ENCODE measurements at places on chromosomes 13 and 19. TPM values are rescaled to one million over a fixed set of nuclear protein-coding genes. Genes with fewer than 3 reads are reported as not detected.
A peak's percentile ranks its signal among the peaks of the same experiment; 100 is the strongest.

DNA sequence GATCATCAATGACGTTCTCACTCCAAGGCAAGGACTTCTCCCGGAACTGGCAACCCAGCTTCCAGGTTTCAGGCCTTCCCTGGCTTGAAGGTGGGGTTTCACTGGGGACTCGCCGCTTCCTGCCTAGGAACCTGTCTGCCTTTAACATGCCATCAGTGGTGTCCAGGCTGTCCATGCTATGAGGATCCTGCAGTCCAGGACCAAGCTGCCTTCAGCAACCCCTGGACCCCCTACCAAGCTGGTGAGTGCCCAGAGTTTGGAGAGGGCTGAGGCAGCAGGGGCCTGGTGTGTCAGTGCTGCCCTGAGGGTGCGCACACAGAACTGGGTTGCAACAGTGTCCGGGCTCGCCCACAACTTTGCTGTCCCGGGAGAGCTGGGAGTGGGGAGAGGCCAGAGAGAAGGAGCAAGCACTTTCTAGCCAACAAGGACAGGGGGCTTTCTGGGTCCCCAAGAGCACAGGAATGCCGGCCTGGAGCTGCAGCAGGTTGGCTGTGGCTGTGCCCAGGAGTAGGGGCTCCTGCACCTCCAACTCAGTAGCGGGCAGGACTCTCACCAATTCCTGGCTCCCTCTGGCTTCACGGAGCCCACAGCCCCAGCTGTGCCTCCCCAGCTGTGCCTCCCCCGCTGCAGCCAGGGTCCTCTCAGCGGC lies 1563.2 kb upstream of the MIR17HG start:
- no peaks in the 10 kb centered on the region for H3K27me3 ChIP-seq
- no peaks in the 10 kb centered on the region for H3K36me3 ChIP-seq
- H3K4me3 ChIP-seq = no peak overlapping the region
- no peak overlapping the region for H3K27ac ChIP-seq
- no peak for DNase-seq

GRCh38 chr13:83216479-83217245 lies 665.6 kb downstream of the SLITRK1 start:
- H3K36me3 ChIP-seq = no peaks in the 10 kb centered on the region
- H3K4me3 ChIP-seq = no peak overlapping the region
- no peaks in the 10 kb centered on the region for H3K27me3 ChIP-seq
- DNase-seq = no peak
- no peak overlapping the region for H3K27ac ChIP-seq

- H3K4me3 ChIP-seq = no peak overlapping the region
- H3K4me1 ChIP-seq = peaks cover 64% of the 10 kb centered on the region
- H3K27me3 ChIP-seq = no peaks in the 10 kb centered on the region
- H3K36me3 ChIP-seq = peaks cover 30% of the 10 kb centered on the region
- H3K27ac ChIP-seq = peak overlapping the region; percentile 18
Measured at GRCh38 chr19:39328046-39328705, 7.5 kb upstream of the LRFN1 start.

The KRTDAP gene
- total RNA-seq = not detected

DNA sequence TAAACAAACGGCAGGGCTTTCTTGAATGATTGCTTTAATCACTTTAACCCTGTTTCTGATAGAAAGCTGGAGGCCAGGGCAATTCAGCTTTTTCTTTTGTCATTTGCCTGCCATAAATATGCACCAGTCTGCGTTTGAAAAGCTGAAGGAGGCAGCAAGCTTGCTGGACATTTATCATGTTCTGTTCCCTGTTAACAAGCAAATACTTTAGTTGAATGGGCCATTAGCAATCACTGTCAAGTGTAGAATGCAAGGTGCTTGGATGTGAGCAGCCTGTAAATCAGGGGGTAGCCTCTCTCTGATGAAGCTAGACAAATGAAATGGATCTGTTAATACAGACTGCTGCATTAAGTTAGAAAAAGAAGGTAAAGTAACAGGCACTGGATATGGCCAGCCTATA lies 7.6 kb downstream of the EFNB2 start:
- H3K4me3 ChIP-seq = no peak overlapping the region
- no peak overlapping the region for H3K27ac ChIP-seq
- DNase-seq = no peak
- H3K36me3 ChIP-seq = no peaks in the 10 kb centered on the region

DNA sequence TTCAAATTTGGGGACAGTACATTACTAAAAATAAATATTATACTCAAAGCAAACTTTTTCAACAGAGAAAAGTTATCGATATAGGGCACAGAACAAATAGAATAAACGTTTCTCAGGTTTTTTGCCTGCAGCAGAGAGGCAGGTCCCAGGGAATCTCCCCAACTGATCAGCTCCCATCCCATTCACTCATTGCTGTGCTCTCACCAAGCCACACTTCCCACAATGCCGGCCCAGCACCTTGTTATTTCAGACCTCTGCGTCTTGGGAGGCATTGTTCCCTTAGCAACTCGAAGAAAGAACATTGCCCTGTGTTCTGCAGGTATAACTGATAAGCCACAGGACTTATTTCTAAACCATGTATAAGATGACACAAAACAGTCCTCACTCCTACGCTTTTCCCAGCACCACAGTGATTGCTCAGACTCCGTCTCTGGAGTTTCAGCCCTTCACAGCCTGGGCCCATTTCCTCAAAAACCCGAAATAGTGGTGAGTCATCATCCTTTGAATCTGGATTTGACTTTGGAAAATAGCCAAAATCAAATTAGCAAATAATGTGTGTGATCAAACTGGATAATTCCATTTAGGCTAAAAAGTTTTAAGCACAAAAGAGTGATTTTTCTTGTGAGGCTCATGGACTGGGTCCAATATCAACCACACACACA lies 100.4 kb downstream of the DCLK1 start:
- H3K4me1 ChIP-seq = no peaks in the 10 kb centered on the region
- no peaks in the 10 kb centered on the region for H3K36me3 ChIP-seq
- no peak overlapping the region for H3K4me3 ChIP-seq
- H3K27me3 ChIP-seq = no peaks in the 10 kb centered on the region
- DNase-seq = no peak

- no peaks in the 10 kb centered on the region for H3K36me3 ChIP-seq
- no peaks in the 10 kb centered on the region for H3K4me1 ChIP-seq
- H3K4me3 ChIP-seq = no peak overlapping the region
- no peak overlapping the region for H3K27ac ChIP-seq
Measured at GRCh38 chr13:92901739-92902138, 324.9 kb upstream of the GPC6 start.

The TNNI3 gene
- total RNA-seq = not detected

The ZNF726 gene
- 3.3 TPM for total RNA-seq

- DNase-seq = no peak
- no peak overlapping the region for H3K27ac ChIP-seq
- no peaks in the 10 kb centered on the region for H3K36me3 ChIP-seq
- H3K4me3 ChIP-seq = no peak overlapping the region
- H3K4me1 ChIP-seq = no peaks in the 10 kb centered on the region
Measured at GRCh38 chr19:7883105-7883504, 5.2 kb upstream of the LRRC8E start.

DNA sequence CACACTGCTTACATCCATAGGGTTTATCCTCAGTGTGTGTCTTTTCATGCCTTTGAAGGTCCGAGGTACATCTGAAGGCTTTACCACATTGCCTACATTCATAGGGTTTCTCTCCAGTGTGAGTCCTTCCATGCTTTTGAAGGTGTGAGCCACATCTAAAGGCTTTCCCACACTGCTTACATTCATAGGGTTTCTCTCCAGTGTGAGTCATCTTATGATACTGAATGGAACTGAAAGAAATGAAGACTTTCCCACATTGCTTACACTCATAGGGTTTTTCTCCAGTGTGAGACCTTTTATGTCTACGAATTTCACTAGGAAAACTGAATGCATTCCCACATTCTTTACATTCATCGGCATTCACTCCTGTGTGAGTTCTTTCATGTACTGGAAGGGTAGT lies 7.1 kb downstream of the ZNF20 start:
- H3K27me3 ChIP-seq = no peaks in the 10 kb centered on the region
- no peaks in the 10 kb centered on the region for H3K4me1 ChIP-seq
- no peak overlapping the region for H3K27ac ChIP-seq
- H3K36me3 ChIP-seq = peaks cover 26% of the 10 kb centered on the region

GRCh38 chr19:35141837-35142605 lies 1.0 kb upstream of the FXYD7 start:
- no peaks in the 10 kb centered on the region for H3K27me3 ChIP-seq
- H3K4me1 ChIP-seq = peaks cover 46% of the 10 kb centered on the region
- no peaks in the 10 kb centered on the region for H3K36me3 ChIP-seq
- H3K4me3 ChIP-seq = peak overlapping the region; percentile 42
- no peak for DNase-seq
- H3K27ac ChIP-seq = no peak overlapping the region

DNA sequence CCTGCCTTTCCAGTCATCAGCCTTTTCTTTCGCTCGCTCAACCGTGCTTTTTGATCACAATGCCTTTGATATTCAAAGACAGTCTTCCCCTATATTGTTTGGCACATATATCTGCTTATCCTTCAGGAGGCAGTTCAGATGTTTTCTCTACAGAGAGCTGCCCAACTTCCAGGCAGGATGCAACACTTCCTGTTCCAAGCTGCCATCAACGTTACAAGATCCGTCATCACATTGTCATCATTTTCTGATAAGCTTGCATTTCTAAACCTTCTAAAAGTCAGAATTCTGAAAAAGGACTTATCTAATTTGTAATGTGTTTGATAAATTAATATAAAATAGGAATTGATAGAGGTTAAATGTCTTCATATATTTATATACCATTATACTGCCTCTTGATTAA lies 574.2 kb downstream of the TBC1D4 start:
- no peak for DNase-seq
- H3K36me3 ChIP-seq = no peaks in the 10 kb centered on the region
- no peaks in the 10 kb centered on the region for H3K27me3 ChIP-seq

GRCh38 chr13:48642061-48642460 lies 11.7 kb upstream of the CYSLTR2 start:
- no peaks in the 10 kb centered on the region for H3K36me3 ChIP-seq
- DNase-seq = no peak
- no peak overlapping the region for H3K4me3 ChIP-seq
- peaks cover 4% of the 10 kb centered on the region for H3K4me1 ChIP-seq
- no peaks in the 10 kb centered on the region for H3K27me3 ChIP-seq

- H3K4me1 ChIP-seq = peaks cover 32% of the 10 kb centered on the region
- H3K27ac ChIP-seq = no peak overlapping the region
- peaks cover 69% of the 10 kb centered on the region for H3K27me3 ChIP-seq
- H3K4me3 ChIP-seq = no peak overlapping the region
Measured at GRCh38 chr13:99969453-99969918, 2.1 kb downstream of the ZIC5 start.

DNA sequence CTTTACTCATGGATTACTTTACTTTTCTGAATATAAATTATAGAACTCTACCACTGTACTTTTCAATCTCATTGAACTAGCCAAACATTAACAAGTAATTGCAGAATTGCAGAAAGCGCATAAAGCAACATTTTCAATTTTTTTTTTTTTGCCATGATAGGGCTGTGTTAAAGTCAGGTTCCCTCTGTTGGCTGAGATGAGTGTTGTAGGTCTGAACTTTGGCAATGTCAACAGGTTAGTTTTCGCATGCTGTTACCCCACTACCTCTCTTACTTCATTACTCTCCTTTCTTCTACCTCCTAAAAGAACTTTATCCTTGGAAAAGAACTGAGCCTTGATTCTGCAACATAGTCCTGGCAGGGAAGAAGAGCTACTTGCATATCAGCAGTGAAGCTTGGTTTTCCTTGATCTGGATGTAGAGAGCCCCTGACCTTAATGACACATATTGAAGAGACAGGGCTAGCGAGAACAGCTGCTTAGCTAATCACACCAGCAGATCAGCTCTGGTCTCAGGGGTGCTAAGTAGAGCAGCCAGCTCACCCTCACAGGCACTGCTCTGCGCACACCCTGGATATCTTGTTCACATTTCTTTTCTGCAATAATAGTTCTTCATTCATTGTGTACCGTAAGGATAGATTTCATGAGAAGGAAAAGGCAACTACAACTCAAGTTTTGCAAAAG lies 119.5 kb downstream of the FLT1 start:
- H3K36me3 ChIP-seq = no peaks in the 10 kb centered on the region
- no peak overlapping the region for H3K27ac ChIP-seq
- no peaks in the 10 kb centered on the region for H3K27me3 ChIP-seq
- no peaks in the 10 kb centered on the region for H3K4me1 ChIP-seq
- no peak overlapping the region for H3K4me3 ChIP-seq

DNA sequence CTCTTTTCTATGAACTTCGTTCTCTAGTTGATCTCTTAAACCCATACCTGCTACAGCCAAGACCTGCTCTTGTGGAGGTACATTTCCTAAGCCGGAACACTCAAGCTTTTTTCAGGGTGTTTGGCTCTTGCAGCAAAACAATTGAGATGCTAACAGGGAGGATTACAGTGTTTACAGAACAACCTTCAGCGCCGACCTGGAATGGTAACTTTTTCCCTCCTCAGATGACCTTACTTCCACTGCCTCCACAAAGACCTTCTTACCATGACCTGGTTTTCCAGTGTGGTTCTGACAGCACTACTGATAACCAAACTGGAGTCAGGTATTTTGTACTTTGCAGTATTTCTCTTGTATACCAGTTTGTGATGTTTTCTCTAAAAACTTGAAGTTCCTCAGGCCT lies 506 bp downstream of the KCNRG start:
- no peak overlapping the region for H3K4me3 ChIP-seq
- DNase-seq = no peak
- no peaks in the 10 kb centered on the region for H3K27me3 ChIP-seq

GRCh38 chr13:23752111-23753001 lies 136.8 kb downstream of the MIPEP start:
- no peaks in the 10 kb centered on the region for H3K36me3 ChIP-seq
- peaks cover 30% of the 10 kb centered on the region for H3K4me1 ChIP-seq
- no peaks in the 10 kb centered on the region for H3K27me3 ChIP-seq
- no peak for DNase-seq

- DNase-seq = no peak
- no peak overlapping the region for H3K27ac ChIP-seq
- no peaks in the 10 kb centered on the region for H3K36me3 ChIP-seq
- H3K27me3 ChIP-seq = no peaks in the 10 kb centered on the region
Measured at GRCh38 chr13:70849222-70849621, 741.0 kb upstream of the KLHL1 start.

DNA sequence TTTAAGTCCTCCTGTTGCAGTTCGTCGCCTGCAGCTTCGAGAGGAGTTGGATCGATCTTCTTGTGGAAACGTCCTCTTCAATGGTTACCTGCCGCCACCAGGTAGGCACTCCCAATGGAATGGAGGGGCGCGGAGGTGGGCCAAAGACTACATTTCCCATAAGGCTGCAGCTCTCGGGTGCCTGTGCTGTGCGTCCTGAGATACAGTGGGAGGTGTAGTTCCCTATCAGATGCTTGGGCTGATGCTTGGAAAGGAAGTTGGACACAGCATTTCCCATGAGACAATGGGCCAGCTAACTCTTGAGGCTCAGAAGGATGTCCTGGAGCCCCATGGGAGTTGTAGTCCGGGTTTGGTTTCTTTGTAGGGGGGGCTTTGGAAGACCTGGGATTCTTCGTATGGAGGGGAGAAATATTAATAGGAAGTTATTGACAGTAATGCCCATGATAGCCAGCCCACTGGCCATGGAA lies 1.8 kb downstream of the SHKBP1 start:
- peaks cover 23% of the 10 kb centered on the region for H3K4me1 ChIP-seq
- H3K27me3 ChIP-seq = no peaks in the 10 kb centered on the region
- no peak for DNase-seq
- H3K27ac ChIP-seq = no peak overlapping the region

The MEIS3 gene
- 0.35 TPM for total RNA-seq

The OR10H1 gene
- total RNA-seq = not detected

The PTGIR gene
- 1.9 TPM for total RNA-seq

- no peaks in the 10 kb centered on the region for H3K27me3 ChIP-seq
- no peaks in the 10 kb centered on the region for H3K4me1 ChIP-seq
- DNase-seq = no peak
- no peak overlapping the region for H3K4me3 ChIP-seq
- no peaks in the 10 kb centered on the region for H3K36me3 ChIP-seq
Measured at GRCh38 chr13:100961186-100961585, 286.6 kb upstream of the TMTC4 start.

GRCh38 chr19:55640577-55641425 lies at the start of gene ZNF580:
ZNF580 (plus strand) TSS chr19:55641002; CDS start chr19:55642509, 1,507 bp downstream.
- no peaks in the 10 kb centered on the region for H3K27me3 ChIP-seq
- H3K27ac ChIP-seq = peak within 1 kb of the TSS; percentile 69
- H3K4me3 ChIP-seq = peak within 1 kb of the TSS; percentile 78
- DNase-seq = peak; percentile 66
- H3K4me1 ChIP-seq = peaks cover 59% of the 10 kb centered on the region
